ENCODE measurements at places on chromosomes 2 and 18. TPM values are rescaled to one million over a fixed set of nuclear protein-coding genes. Genes with fewer than 3 reads are reported as not detected.

The ITGB6 gene
- total RNA-seq = not detected

The NEUROD1 gene
- total RNA-seq = not detected

The FAM110C gene
- total RNA-seq = not detected

The GNLY gene
- total RNA-seq = 10.0 TPM

The VAMP8 gene
- 31.0 TPM for total RNA-seq

The RAPGEF4 gene
- 7.0 TPM for total RNA-seq

The ITPRID2 gene
- total RNA-seq = 162 TPM

The TANC1 gene
- 37.2 TPM for total RNA-seq

The ERFE gene
- 0.85 TPM for total RNA-seq

The TEKT4 gene
- total RNA-seq = not detected

The EFR3B gene
- total RNA-seq = 2.0 TPM

The PLCD4 gene
- 2.6 TPM for total RNA-seq

The LAMA1 gene
- total RNA-seq = 1.3 TPM

The IL37 gene
- total RNA-seq = not detected

The RESP18 gene
- total RNA-seq = not detected

The DLGAP1 gene
- 0.44 TPM for total RNA-seq

The MYO5B gene
- total RNA-seq = 2.2 TPM

The NEU2 gene
- total RNA-seq = not detected

The PID1 gene
- 57.6 TPM for total RNA-seq

The ATP6V1C2 gene
- total RNA-seq = 2.6 TPM

The CDK15 gene
- 6.5 TPM for total RNA-seq

The C2orf78 gene
- not detected for total RNA-seq

The ACMSD gene
- total RNA-seq = not detected

The CTNNA2 gene
- not detected for total RNA-seq

The GCG gene
- total RNA-seq = not detected

The GPAT2 gene
- total RNA-seq = 6.2 TPM

The NDC80 gene
- total RNA-seq = 2.0 TPM

The OR6B2 gene
- not detected for total RNA-seq

The MATN3 gene
- 2.9 TPM for total RNA-seq

The SPAG16 gene
- 11.2 TPM for total RNA-seq

The SLC16A14 gene
- total RNA-seq = 3.3 TPM

The KIAA2012 gene
- total RNA-seq = not detected

The PRKAG3 gene
- total RNA-seq = not detected

The KRTCAP3 gene
- 1.1 TPM for total RNA-seq

The DCDC2C gene
- total RNA-seq = not detected

The HAAO gene
- total RNA-seq = 1.1 TPM

The KCNJ13 gene
- not detected for total RNA-seq

The BOD1L2 gene
- total RNA-seq = 0.19 TPM

The CRYGC gene
- not detected for total RNA-seq

The TNS1 gene
- 360 TPM for total RNA-seq

The ZSWIM2 gene
- 0.51 TPM for total RNA-seq

The C2orf80 gene
- not detected for total RNA-seq

The FLACC1 gene
- 0.68 TPM for total RNA-seq

The CD207 gene
- not detected for total RNA-seq

The RNF125 gene
- total RNA-seq = 22.8 TPM

The CMPK2 gene
- total RNA-seq = 5.6 TPM

Data from subcutaneous adipose tissue (tissue), 4 donors.